Amygdala (tissue), 56 donors: ENCODE measurements at places on chromosomes 7 and 10.

- no peak for DNase-seq
These were observed 42.5 kb downstream of the STK17A start for GRCh38 chr7:43625453-43625852.

GRCh38 chr10:126518218-126519080 lies 130.2 kb upstream of the ADAM12 start:
- DNase-seq: no peak

GRCh38 chr7:28228396-28228795 lies 47.8 kb upstream of the JAZF1 start:
- no peak for DNase-seq

GRCh38 chr7:36153571-36154097 lies 580 bp downstream of the EEPD1 start:
- DNase-seq: no peak

GRCh38 chr7:88092676-88092999 lies 127.2 kb downstream of the SRI start:
- DNase-seq: no peak

GRCh38 chr7:47307311-47307710 lies 274.6 kb downstream of the TNS3 start:
- no peak for DNase-seq

GRCh38 chr10:3053155-3053554 lies 14.2 kb upstream of the PFKP start:
- no peak for DNase-seq

GRCh38 chr10:98446661-98447221 lies at the start of gene HPS1:
HPS1 (minus strand) TSS chr10:98446935; CDS start chr10:98443240, 3,695 bp downstream.
- DNase-seq: peak; percentile 59
